ENCODE measurements at places on chromosomes 11 and 22. TPM values are rescaled to one million over a fixed set of nuclear protein-coding genes. Genes with fewer than 3 reads are reported as not detected.
A peak's percentile ranks its signal among the peaks of the same experiment; 100 is the strongest.

DNA sequence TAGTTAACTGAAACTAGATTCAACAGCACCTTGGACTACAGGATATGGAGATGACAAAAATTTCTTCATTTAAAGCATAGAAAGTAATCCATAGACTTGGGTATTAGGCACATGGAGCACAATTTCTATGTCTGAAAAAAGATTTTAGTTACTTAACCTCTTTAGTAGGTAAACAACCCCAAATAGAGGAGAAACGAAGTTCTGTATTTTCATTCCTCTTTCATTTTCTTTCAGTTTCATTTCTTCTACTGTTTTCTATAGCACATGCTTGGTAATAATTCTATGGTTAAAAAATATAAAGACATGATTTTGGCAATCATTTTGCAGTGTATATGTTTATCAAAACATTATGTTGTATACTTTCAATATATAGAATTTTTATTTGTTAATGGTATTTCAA, 99.5 kb downstream of the CASP12 start:
- DNase-seq, result no peak

DNA sequence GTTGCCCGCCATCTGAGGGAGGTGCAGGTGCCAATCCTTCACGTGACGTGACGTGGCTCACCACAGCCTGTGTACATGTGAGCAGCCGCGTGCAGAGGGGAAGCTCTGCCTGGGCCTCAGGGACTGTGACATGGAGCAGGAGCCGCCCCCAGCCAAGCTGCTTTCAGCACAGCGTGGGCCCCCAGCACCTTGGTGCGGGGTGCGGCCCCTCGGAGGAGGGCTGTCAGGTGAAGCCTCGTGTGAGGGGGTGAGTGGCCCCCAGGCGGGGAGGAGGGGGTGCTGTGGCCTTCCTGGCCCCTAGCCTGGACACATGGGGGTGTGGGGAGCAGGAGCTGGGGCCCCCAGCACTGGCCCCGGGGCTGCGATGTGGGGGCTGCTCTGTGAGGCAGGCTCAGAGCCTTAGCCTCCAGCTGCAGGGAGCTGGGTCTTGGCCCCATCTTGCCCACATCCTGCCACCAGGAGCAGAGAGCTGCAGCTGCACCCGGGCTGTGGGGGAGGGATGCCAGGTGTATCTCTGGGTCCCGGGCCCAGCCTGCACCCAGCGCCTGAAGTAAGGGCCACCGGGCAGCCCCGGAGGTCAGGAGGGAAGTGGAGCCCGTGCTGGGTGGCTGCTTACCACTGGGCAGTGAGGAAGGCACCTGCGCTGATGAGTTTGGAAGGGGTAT, at the start of gene ADORA2A:
ADORA2A (plus strand) TSS at position 100 of the 665 bp plus-strand sequence. CDS start 5,806 bp downstream, outside the sequence.
- no peak for DNase-seq

DNA sequence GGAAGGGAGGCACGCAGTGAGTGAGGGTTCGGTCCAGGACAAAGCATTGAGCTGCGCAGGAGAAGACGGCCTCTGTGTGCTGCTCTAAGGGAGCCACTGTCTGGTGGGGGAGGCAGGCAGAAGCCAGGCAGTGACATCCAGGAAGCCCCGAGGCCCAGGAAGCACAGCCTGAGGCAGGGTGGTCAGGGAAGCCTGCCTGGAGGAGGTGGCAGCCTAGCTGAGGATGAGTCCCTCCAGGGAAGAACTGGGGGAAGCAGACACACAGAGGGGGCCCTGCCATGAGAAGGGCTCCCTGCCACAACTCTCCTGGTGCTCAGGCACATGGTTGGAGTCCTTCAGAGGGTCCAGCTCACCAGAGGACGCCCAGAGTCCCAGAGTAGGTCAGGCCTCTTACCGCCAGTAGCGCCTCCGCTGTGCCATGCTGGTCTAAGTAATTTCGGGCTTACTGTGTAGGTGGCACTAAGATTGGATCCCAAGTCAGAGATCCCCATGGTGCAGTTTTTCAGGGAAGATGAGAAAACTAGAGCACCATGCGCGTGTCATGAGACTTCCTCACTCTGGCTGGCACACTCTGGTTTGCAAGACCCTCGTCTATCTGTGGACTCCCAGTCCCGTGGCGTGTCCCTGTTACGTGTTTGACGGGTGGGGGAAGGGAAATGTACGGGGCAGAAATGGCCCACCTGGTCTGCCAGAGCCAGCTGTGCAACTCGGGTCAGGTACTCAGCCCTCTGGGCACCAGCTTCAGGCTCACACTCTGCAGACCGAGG, 887.2 kb downstream of the BRD1 start:
- no peak for DNase-seq

DNA sequence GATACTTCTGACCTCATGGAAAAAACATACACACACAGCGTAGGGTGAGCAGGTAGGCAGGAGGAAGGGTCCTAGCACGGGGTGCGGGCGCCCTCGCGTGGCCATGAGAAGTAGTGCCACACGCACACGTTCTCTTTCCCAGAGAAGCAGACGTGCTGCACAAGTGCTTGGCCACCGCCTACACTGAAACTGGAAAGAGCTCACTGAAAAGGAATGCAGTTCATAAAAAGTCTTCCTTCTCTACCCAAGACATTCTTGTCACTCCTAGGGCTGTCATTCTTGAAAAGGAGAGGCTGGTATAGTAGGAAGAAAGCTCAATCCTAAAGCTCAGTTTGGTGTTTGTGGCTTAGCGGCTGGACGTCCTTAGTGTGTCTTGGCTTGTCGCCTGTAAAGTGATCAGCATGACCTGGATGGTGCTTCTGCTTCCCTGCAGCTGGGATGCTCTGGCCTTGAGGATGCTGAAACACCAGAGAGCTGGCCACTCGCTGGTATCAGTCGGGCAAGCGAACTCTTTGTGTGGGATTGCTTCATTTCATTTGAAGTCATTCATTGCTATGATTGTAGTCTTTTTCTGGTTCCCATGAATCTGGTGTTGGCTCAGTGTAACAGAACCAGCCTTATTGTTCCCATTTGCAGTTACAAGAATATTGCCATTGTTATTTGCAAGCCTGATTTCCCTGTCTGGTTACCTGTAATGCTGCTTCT, 303.8 kb downstream of the NTM start:
- DNase-seq, result peak; percentile 86

The MMP10 gene
- total RNA-seq, result not detected

The PTGDR2 gene
- 0.14 TPM for total RNA-seq

DNA sequence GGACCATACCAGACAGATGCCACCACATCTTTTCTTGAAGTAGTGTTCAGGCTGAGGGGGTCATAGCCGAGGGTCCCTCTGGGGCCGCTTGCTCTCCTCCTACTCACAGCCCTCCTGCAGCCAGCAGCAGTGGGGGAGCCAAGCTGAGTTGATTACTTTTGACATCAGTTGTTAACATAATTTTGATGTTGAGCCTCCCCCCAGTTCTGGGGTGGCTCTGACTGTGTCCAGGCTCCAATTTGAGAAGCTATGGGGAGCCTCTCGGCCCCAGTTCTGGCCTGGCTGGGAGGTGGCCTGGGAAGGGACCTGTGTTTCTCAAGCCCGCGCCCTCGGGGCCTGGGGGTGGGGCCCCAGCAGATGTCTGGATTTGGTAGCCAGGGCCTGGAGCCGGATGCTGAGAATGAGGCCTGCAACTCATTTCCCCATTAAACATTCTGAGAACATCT, 47.9 kb downstream of the KCNQ1OT1 start:
- no peak for DNase-seq

DNA sequence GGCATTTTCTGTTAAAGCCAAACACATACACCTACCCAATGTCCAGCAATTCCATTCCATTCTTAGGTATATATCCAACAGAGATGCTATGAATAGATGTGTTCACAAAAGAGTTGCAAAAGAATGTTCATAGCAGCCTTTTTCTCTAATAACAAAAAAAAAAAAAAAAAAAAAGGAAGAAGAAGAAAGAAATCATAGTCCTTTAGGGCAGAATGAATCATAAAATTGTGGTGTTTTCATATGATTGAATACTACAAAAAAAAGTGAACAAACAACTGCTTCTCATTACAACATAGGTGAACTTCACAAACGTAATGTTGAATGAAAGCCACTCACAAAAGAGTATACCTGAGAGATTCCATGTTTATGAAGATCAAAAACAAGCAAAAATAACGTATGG, 66.8 kb upstream of the GRK3 start:
- no peak for DNase-seq

The KREMEN1 gene
- 4.1 TPM for total RNA-seq

GRCh38 chr11:65315204-65315865, 669 bp downstream of the CDC42EP2 start:
- peak; percentile 94 for DNase-seq

The PANX3 gene
- total RNA-seq, result not detected

DNA sequence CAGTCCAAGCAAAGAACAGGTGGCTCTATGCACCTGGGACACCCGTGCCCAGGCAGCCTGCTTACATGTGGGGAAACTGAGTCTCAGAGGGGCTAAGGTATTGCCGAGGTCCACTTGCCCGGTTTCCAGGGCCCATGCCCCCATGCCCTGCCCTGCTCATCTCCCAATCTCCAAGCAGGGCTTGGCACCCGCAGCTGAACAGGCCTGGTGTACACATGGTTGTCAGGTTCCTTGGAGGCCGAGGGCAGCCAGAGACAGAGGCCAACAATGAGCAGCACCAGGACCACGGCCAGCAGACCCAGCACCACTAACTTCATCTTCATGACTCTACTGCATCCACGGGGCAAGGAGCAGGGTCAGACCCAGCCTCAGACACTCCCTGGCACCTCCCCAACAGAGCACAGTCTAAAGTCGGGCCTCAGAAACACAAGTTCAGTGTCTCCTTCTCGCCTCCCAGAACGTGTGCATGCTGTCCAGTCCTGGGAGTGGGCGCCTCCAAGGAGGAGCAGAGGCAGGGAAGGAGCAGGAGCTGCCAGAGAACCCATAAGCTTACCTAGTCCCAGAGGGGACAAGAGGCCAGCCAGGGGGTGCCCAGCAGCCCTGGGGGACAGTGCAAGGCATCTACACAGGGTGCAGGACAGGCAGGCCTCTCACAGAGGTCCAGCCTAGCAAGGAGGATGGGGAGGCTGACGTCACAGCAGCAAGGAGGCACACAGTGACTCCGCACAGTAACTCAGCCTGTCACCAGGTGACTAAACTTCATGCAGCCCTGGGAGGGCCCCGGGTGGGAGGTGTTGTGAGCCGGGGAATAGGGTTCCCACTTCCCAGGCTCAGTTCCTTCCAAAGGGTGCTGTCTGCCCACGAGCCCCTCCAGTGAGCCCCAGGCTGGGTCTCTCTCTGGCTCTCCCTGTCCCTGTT, 20.2 kb upstream of the RGL4 start:
- DNase-seq, result no peak

The CHID1 gene
- total RNA-seq, result 99.6 TPM

DNA sequence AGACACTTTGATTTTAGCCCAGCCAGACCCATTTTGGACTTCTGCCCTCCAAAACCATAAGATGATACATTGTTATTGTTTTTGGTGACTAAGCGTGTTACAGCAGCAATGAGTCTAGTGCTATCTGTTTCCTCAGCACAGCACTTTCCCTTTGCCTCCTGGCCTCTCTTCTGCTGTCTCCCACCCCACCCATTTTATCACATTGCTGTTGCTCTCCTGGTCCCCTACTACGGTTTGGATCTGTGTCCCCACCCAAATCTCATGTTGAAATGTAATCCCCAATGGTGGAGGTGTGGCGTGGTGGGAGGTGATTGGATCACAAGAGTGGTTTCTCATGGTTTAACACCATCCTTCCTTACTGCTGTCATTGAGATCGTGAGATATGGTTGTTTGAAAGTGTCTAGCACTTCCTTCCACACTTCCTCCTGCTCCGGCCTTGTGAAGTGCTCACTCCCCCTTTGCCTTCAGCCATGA, 59.8 kb upstream of the CD82 start:
- DNase-seq, result no peak

- DNase-seq, result no peak
These were observed 88.1 kb downstream of the PACS1 start for GRCh38 chr11:66158156-66158555.

The POU2AF1 gene
- 0.27 TPM for total RNA-seq

DNA sequence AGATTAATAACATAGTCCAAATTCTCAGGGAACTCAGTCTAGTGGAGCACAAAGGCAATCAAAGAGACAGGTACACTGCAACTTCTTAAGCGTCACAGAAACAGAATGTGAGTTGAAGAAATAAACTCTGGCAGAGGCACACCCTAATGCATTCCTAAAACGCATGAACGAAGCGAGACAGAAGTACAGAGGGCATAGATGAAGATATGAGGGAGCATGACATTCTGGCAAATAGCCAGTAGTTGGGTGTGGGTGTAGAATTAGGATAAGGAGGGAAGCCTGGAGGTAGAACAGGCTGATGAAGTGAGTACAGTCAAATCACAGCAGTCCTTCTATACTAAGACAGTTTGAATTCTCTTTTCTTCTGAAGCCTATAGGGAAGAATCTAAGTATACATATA, 838.7 kb upstream of the API5 start:
- no peak for DNase-seq

- DNase-seq, result no peak
These were observed 7.2 kb upstream of the PICK1 start for GRCh38 chr22:38049812-38050619.

DNA sequence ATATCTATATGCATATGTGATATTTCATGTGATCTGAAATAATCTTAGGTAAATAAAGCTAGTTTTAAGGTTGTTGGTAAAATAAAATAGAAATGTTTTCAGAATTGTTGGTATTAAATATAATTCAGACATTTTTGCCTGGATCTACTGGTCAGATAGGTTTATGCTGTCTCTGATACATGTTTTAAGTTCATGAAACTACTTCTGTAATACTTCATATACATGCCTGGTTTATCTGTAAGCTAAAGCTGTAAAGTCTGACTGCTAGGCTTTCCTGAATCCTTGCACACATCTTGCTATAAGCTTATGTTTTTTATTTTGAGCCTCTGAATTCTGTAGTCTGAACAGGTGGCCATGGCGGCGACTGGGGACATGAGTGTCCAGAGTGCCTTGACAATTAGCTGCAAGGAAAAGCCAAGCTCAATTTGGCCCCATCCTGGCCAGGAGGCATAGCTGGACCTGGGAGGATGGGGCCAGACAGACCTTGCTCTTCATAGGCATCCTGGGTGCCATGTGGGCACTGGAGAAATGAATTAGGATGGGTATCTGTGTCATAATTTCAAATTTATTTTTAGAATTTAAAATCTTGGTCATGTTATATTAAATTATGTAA, 241.0 kb upstream of the UBASH3B start:
- no peak for DNase-seq

The FGF3 gene
- not detected for total RNA-seq

- DNase-seq, result no peak
These were observed 199.3 kb downstream of the PGR start for GRCh38 chr11:100930185-100930778.

The IGSF22 gene
- total RNA-seq, result 0.52 TPM

GRCh38 chr22:29244785-29245625, 22.8 kb downstream of the RHBDD3 start:
- DNase-seq, result no peak

DNA sequence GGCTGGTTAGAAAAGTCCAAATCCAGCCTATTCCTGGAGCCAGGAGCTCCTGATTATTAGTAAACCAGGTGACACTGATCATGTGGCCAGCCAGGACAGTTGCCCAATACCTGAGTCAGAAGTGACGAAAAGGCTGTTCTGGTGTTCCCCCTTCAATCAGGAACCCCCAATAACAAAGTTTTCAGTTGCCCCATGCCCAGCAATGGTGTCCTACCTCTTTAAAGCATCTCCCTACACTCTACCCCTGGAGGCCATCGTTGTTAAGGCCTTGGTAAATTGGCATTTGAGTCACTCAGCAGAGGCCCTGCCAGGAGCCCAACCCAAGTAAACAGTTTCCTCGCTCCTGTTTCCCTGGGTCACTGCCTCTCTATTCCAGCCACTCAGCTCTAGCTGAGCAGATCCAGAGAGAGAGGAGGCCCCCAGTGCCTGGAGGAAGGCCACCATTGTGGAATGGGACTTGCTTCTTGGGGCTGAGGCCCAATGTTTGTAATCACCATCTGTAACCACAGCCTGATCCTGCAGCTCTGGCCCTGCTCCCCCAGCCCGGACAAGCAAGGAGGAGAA, 25.0 kb downstream of the ARHGAP1 start:
- DNase-seq, result no peak

- no peak for DNase-seq
These were observed 21.7 kb downstream of the CCDC81 start for GRCh38 chr11:86396396-86396795.
